Stimulated activated CD8-positive, alpha-beta memory T cell treated with anti-CD3 and anti-CD28 coated beads, Interleukin-2, amount 100 ng/mL, for 1 hour (primary cell): ENCODE measurements at places on chromosomes 12 and 14.

DNA sequence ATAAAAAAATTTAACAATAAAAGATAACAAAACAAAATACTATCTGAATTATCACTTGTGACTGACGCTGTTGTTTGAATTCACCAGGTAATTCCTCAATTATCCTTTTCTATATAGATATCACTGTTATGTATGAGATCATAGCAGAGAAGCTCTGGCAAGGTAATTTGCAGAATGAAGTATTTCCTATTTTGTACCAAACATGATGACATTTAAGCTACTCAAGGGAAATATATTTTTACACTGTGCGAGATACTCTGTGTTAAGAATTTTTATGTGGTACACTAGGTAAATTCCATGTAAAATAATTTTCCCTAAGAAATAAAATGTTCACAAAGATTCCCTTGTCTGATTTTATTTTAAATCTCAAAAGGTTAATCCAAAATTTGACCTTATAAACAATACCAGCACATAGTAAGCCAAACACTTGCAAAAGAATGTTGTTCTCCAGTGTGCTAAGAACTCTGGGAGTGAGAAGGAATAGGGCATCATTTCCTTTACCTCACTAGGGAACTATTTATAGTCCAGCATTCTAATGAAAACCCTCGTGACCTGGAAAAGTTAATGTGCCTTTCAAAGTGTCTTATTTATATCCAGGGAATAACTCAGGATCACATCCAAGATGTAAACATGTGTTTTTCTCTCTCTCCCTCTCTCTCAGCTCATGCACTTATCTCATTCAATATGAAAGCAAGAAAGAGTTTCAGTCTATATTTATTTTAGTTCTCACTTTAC lies 115.2 kb upstream of the RAP1B start:
- DNase-seq, result no peak

DNA sequence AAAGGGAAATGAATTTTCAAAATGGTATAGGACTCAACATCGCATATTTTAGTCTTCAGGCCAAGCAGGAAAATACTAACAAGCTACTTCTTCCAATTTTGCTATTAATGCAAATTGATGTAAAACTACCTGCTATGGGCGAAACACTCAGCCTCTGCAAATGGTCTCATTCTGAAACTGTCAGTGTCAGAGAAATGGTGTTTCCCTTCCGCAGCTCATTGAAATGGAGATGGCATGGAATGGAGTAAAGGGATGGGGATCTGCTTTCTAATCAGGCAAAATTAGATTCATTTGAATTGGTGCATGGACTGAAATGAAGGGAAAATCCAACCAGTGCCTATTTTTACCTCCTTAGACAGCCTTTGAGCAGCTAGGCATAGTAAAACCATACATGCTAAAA lies 80.4 kb upstream of the EEA1 start:
- DNase-seq, result no peak

DNA sequence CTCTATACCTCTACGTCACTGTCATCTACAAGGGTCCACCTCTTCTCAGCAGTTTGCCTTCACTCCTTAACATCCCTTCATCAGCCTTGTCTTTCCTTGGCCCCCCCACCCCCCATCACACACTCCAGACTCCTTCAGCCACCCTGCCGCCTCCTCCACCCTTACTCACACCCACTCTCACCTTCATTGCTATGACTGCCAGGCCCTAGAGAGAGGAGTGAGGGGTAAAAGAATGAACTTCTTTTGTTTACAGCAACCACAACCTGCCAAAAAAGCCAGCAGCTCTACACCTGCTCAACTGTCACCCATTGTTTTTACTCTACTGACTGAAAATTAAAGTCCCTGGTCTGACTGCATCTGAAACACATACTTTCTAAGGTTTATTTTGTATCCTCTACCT lies 112.8 kb downstream of the DUSP6 start:
- no peak for DNase-seq

- DNase-seq, result no peak
Measured at GRCh38 chr12:89153341-89153740, 199.0 kb downstream of the DUSP6 start.

- DNase-seq, result peak; percentile 48
Measured at GRCh38 chr12:56151672-56152131, 685 bp upstream of the MYL6B start.

DNA sequence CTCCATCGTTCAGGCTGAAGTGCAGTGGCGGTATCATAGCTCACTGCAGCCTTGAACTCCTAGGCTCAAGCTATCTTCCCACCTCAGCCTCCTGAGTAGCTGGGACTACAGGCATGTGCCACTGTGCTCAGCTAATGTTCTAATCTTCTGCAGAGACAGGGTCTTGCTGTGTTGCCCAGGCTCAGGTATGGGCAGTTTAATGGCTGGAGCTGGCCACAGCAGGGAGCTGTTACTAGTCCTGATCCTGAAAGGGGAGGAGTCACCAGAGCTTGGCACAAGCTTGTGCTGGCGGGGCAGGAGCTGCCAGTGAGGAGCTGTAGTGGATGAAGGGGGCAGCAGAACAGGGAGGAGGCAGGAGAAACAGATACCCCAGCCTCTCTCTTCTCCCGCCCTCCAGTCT lies 10.6 kb downstream of the TMEM120B start:
- DNase-seq, result no peak

DNA sequence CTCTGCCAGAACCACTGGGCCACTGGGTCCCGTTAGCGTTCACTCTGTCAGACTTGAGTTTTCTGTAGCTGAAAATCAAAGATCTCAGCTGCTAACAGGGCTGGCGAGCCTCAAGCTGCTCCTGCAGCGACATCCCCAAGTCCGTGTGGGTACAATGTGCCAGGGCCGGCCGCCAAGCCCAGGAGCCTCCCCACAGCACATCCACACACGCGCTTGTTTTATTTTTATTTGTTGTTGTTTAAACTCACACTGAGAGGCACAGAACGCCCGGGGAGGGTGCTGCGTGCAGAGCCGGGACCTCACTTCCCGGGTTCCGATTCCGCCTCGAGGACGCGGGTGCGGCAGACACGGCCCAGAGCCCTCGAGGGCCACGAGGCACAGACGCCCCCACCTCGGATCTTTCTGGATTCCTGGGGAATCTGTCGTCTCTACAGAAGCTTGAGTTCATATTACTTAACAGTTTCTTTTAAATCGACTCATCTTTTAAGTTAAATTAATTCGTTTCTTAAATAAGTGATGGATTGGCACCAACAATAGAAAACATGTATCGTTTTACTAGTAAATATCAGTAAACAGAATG lies 9.3 kb downstream of the GALNT9 start:
- no peak for DNase-seq

- DNase-seq, result peak; percentile 75
Measured at GRCh38 chr14:105491366-105491973, 424 bp downstream of the TEDC1 start.

DNA sequence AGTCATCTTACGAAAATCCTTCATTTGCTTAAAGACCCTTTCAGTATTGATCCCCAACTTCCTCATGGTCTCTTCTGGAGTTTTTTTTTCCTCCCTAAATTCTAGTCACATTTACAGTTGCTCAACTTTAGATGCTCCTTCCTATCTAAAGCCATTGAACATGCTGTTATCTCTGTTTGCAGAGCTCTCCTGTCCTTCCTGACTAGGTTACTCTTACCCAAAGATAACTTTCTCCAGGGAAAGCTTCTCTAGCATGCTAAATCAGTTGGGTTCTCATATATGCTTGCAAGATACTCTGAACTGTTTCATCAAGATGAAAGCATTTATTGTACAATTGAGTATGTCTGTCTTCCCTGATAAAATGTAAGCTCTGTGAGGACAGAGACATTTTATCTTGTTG lies 1.8 kb upstream of the RAB21 start:
- DNase-seq, result no peak

- no peak for DNase-seq
Measured at GRCh38 chr14:58749066-58749669, 111.4 kb downstream of the DACT1 start.

DNA sequence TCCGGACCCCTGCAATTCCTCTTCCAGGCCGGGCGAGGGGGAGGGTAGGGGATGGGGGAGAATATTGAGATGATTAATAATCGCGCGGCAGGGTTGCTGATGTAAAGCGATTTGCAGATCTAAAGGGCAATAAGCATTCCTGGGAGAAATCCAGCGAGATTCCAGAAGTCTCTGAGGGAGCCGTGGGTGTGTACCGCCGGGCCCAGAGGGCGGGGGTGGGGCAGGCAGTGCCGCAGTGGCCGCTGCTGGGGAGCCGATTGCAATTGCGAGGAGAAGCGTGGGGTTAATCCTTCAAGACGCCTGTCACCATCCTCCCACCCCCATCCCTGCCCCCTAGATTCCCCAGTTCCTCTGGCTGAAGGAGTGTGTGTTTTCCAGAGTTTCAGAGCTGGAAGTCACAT lies 16.4 kb downstream of the FOS start:
- DNase-seq, result no peak

GRCh38 chr14:103112400-103113243 lies 10.6 kb upstream of the TNFAIP2 start:
- no peak for DNase-seq

GRCh38 chr14:73817020-73817655 lies 34.5 kb upstream of the PTGR2 start:
- DNase-seq, result no peak

- DNase-seq, result no peak
Measured at GRCh38 chr12:47973870-47974269, 10.5 kb downstream of the TMEM106C start.

DNA sequence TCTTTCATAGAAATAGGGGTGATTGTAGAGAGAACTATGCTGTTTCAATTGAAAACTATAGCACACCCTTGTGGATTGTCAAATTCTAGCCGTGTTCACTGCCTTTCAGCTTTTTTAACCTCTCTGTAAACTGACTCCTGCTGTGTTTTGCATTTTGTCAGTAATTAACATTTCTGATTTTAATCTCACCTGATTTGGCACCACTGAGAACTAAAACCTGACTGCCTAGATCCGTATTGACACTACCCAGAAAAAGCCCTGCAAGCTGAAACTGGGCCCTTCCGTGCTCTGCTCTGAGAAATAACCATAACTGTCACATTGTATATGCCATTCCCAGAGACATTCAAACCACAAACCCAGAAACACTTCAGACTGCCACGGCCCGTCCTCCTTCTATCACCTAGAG lies 26.6 kb upstream of the ETV6 start:
- DNase-seq, result no peak

- no peak for DNase-seq
Measured at GRCh38 chr12:65823513-65824375, 539 bp upstream of the HMGA2 start.

DNA sequence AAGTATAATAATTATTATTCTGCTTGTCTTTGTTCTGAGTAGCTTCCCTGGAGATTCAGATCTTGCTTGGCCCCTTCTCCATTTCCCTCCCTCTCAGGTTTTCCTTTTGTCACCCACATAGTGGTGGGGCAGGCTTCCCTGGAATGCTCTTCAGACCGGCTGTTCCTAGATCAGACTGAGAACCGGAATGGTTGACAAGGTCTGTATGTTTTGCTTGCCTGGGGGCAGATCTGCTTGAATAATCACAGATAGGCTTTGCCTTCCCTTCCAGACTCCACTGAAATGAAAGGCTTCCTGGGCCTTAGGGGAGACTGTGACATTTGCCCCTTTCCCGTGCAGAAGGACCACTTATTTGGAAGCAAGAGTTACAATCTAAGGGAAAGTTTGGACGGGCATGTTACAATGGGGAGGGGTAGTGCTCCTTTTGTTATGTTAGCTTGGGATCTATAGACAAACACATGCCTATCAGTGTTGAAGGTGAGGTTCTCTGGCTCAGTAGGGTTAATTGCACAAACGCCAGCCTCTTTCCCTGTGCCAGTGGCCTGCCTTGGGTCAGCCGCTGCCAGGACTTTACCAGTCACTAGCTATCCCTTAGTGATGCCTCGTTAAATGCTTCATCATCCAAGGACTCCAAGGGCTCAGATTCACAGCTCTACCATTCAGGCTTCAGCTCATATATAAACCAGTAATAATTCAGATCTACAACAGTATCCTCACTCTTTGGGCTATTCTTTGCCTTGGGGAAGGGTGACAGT lies 178.6 kb downstream of the SNAPC1 start:
- no peak for DNase-seq

GRCh38 chr12:107992870-107993451 lies 136.1 kb upstream of the WSCD2 start:
- DNase-seq, result no peak

GRCh38 chr12:59119676-59120075 lies 199.4 kb upstream of the LRIG3 start:
- no peak for DNase-seq

DNA sequence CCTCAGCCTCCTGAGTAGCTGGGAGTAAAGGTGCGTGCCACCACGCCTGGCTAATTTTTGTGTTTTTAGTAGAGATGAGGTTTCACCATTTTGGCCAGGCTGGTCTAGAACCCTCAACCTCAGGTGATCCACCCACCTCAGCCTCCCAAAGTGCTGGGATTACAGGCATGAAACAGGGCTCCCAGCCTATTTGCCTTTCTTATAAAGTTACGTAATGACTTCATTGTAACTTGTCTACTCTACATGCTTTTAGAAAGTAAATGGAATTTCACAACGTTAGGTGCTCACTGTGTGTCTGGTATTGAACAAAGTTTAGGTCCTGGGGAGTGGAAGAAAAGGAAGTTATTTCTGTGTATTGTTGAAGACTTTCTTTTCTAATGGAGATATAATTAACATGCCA lies 12.5 kb downstream of the CFAP251 start:
- no peak for DNase-seq

- DNase-seq, result no peak
Measured at GRCh38 chr12:38555620-38556591, 239.3 kb downstream of the ALG10B start.

DNA sequence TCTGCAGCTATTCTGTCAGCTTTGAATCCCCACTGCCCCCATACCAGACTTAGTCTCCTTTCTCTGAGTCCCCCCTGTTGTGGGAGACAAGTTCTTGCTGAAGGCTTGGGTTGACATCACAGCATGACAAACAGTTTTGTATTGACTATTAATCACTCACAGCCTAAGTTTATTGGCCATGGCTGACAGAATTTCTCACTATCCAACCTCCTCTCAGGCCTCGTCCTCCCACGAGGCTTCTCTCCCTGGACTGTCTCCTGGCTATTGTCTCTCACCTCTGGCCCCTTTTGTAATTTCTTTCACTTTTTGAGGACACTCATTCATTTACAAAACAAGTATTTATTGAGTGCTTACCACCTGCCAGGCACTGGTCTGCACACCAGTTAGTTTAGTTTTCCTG lies 35.2 kb upstream of the DCD start:
- no peak for DNase-seq

DNA sequence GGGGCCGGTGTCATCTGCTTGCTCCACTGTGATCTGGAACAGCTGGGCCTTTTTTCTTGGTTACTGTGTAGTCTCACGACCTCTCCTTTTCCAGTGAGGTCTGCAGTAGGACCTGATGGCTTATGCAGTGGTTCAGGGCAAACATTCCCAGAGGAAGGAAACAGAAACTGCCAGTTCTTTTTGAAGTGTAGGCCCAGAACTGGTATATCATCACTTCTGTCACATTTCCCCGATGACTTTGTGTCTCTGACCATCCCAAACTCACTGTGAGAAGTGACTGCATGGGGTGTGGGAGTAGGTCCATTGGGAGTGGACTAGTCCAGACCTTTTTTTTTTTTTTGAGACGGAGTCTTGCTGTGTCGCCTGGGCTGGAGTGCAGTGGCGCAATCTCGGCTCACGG lies 38.4 kb downstream of the RCOR1 start:
- DNase-seq, result no peak

- DNase-seq, result no peak
Measured at GRCh38 chr12:5014269-5014668, 29.4 kb upstream of the KCNA5 start.
